ENCODE measurements at places on chromosomes 11 and 22.

DNA sequence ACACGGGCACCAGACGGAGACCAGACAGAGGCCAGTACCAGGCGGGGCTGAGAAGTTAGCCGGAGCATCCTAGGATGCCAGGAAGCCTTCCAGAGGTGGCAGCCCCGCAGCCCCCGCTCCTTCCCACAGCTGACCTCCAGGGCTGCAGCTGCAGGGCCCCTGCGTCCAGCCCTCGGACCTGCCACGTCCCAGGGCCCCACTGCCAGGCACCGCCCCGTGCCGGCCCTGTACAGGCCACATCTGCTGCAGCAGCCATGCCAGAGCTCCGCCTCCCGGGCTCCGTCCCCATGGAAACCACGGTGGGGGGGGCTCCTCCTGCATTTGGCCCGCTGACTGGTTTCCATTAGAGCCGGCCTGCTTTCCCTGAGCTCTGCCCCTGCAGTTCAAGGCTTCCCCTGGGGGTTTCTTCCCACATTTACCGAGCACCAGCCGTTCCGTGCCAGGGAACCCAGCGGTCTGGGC is 62.5 kb upstream of the PPARA start:
- DNase-seq: peak; percentile 65

DNA sequence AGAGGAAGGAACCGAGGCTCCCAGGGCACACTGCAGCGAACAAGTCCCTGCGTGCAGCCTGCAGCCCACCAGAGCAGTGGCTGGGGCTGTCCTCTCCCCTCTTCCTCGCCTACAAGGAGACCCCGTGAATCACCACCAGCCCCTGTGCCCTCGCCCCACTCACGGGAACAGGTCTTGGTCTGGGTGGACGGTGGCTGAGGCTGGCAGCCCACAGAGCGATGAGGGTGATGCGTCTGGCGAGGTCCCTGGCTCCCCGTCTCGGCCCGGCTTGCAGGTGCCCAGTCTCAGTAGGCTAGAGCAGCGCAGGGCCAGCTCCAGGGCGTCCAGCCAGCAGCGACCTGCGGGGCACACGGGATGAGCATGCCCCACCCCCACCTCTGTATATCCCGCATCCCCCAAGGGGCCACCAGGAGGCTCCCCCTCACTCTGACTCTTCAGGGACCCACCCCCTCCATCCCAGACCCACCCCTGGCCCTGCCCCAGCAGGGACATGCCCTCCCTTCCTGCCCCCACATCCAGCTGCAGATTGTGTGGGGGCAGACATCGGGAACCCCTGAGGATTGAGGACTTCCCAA is 50.5 kb upstream of the CARS1 start:
- DNase-seq: no peak

DNA sequence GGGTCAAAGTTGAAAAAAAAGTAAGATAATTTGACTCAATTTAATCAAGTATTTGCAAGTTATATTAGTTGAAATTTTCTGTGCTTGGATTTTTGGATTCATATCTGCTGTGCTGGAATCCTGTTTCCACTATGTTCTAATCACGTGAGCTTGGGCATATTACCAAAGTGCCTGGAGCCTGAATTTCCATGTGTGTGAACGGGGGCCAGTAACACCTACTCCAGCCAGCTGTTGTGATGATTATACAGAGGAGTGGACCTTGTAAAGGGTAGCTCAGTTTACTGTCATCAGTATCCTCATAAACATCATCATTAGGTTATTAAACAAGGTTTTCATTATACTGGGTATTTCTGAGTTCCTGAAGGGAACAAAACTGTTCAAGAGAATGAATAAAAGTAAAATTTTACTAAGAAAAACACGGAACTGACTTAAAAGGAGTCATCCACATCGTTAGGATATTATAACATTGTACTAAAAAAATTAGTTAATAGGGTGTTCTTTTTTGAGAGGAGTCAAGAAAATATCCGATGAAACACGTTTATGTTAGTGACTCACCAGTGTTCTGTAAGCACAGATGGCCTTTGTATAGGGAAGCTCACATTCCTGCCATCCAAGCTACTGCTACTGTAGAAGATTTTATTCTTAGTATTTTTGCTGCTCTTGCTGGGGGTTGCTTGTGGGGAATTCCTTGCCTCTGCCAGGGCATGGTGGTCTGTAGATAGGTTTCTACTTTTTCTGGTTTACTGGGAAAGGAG is 144.1 kb downstream of the ARHGAP42 start:
- no peak for DNase-seq

DNA sequence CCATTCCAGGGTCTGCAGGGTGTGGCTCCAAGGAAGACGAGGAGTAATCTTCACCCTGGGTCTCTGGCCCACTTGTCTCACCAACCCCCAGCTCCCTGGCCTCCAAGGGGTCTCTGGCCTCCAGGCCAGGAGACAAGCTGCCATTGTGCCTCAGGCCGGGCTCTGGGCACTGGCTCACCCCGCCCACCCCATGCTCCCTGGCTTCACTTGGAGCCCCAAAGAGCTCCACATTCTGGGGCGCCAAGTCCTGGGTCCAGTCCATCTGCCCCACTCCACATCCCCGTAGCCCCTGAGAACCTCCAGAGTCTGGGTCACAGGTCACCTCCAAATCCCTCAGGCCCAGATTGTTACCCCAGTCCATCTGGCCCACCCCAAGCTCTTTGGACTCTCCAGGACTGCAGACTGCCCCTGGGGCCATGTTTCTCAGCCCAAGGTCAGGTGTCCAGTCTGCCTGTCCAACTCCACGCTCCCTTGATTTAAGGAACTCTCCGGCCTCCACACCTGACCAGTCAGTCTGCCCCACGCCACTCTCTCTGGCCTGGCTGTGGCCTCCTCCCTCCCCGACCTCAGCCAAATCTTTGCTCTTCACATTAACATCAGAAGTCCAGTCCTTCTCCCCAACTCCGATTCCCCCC is 16.2 kb downstream of the TNKS1BP1 start:
- no peak for DNase-seq

DNA sequence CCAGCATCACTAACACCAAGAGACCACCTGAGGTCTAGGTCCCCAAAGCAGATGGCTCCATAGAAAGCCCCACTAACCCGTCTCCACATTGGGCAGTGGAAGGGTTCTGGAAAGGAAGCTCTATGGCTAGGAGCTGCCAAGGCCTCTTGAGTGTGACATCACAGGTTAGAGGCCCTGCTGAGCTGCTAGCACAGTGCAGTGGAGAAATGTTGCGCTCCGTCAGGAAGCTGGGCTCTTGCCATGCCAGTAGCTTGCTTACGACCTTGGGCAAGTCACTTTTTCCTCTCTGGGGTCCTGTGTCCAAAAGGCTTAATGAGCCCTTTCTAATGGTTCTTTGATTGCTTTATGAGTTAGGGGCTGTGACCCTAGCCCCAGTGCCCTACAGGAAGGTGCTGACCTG is 10.6 kb downstream of the PIK3IP1 start:
- no peak for DNase-seq

GRCh38 chr11:2846056-2846455 is 39.5 kb downstream of the CDKN1C start:
- DNase-seq: no peak

DNA sequence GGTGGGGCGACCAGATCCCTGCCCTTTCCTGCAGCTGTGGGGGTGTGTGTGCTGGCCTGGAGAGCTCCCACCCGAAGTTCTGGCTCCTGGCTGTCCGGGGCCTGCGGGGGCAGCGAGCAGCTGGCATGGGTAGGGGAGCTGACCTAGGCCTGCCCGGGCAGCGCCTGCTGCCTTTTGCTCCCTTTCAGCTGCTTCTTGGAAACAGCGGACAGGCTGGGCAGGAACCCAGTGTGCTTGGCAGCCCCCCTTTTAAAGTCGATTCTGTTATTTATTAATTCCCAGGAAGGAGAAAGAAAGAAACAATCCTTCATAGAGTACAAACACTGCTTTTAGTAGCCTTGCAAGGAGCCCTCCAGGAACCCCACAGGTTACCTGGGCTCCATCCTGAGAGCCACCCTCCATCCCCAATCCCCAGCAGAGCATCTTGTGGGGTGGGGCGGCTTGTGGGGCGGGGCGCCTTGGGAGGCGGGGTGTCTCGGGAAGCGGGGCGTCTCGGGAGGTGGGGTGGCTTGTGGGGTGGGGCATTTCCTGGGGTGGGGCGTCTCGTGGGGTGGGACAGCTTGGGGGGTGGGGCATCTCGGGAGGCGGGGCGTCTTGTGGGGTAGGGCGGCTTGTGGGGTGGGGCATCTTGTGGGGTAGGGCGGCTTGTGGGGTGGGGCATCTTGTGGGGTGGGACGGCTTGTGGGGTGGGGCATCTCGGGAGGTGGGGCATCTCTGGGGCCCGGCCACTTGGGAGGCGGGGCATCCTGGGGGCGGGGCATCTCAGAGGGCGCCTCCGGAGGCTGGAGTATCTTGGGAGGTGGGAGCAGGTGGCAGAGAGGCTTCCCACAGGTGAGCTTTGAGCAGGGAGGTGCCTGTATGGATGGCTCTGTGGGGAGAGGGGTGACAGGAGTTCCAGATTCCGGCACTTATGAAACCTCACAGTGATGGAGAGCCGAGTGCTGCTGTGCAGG is 7.0 kb downstream of the CD81 start:
- DNase-seq: no peak

DNA sequence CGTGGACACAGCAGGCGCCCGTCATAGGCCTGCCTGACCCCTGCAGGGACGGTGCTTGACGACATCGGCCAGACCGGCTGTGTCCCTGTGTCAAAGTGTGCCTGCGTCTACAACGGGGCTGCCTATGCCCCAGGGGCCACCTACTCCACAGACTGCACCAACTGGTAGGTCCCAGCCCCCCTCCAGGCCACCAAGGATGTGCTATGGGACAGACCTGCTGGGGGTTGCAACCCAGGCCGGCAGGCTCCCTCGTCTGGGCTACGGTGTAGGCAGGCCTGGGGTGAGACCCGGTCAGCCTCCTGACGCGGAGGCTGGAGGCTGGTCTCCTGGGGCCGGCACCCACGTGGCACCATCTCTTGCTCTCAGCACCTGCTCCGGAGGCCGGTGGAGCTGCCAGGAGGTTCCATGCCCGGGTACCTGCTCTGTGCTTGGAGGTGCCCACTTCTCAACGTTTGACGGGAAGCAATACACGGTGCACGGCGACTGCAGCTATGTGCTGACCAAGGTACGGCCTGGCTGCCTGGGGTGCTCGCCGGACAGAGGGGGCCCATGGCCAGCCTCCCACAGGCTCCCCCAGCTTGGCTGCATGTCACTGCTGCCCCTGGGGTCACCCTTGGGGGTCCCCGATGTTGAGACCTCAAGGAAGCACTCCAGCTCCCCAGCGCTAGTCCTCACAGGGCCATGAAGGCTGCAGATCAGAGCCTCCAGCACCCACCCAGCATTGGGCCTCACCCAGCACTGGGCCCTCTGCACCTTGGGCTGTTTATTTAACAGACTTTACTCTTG is 7.7 kb downstream of the MUC5AC start:
- no peak for DNase-seq

- DNase-seq: no peak
Measured at GRCh38 chr22:49357661-49358440, 469.8 kb downstream of the BRD1 start.

DNA sequence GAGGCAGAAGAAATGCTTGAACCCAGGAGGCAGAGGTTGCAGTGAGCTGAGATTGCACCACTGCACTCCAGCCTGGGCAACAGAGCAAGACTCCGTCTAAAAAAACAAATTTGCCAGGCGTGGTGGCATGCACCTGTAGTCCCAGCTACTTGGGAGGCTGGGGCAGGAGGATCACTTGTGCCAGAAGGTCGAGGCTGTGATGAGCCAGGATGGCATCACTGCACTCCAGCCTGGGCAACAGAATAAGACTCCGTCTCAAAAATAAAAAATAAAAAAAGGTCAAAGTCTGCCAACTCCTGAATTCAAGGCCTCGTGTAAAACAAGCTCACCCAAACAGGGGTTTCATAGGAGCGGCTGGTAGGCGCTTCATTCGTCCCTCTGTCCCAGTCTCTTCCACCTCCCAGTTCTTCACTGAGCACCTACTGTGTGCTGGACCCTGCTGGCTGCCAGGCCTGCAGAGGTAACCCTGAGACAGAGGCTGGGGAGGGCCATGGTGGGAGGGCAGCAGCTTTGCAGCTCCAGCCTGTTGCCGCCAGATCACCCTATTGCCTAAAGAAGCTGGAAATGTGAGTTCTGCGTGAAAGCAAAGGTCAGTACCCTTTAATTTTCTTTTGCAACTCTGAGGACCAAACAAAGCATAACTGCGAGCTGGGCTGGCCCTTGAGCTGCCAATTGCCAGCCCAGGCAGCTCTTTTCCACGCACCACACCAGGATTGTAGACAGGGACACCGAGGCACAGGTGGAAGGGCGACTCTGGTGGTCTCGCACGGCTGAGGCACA is 15.3 kb downstream of the RPL3 start:
- DNase-seq: no peak

DNA sequence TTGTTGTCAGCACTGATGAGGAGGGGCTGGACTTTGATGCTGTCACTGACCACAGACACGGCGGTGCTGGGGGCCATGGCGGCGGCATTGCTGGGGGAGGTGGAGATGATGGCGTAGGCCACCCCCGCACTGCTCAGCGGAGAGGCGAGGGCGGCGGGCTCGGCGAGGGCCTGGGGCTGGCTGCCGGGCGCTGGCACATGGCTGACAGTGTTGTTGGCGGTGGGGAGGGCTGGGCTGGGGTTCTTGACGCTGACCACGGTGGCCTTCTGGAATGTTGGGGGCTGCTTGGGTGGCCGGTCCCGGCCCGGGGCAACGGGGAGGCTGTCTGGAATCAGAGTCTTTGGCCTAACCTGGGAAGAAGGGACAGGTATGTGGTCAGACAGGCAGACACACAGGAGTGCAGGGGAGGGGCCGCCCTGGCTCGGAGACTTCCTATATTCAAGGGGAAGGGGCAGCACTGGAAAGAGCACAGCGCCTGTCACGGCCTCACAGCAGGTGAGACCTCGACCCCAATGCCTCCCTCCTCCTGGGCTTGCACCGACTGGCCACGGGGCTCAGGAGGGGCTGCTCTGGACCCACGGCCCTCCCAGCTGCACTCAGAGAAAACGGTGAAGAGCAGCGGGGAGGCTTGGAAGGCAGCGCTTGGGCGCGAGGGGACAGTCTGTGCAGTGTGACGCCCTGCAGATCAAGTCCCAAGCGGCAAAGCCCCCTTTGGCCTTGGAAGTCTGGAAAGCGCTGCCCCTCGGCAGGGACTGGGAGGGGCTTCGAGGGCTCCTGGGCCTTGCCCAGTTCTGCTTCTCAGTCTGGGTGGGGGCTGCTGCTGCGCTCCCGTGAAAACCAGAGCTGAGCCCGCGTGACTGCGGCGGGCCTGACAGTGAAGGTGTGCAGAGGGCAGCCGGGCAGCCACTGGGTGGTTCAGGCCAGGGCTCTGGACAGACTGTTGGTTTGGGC is 93.2 kb downstream of the PHF21B start:
- DNase-seq: no peak

- peak; percentile 99 for DNase-seq
Measured at GRCh38 chr22:30356449-30357235, at the start of the genes CCDC157 and SF3A1. TSS of gene CCDC157 (plus strand) at chr22:30357007. CDS start at chr22:30366001, 8,994 bp downstream. TSS of gene SF3A1 (minus strand) at chr22:30356894. CDS start at chr22:30356792, 102 bp downstream.

- no peak for DNase-seq
Measured at GRCh38 chr11:47050284-47050683, 113.7 kb downstream of the CSTPP1 start.

DNA sequence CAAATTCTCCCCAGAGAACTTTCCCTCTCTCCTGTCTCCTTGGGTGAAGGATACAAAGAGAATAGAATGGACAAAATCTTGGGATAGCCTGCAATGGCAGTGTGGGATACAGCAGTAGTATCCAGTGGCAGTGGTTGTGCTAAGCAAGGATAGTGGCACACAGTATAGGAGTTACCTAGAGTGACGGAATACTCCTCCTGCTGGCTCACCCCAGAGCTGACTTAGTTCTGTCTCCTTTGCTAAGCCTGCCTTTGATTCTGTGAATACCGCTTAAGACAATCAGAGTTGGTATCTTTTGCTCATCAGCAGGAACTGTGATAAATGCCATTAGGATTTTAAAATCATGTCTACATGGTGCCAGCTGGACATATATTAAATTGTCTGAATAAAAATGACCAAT is 404.3 kb downstream of the JRKL start:
- no peak for DNase-seq

GRCh38 chr22:44024288-44024921 is at the start of gene PARVB:
TSS of gene PARVB (plus strand) at chr22:44024302. CDS start at chr22:44024340, 38 bp downstream.
- DNase-seq: peak; percentile 71

- DNase-seq: no peak
Measured at GRCh38 chr11:111765320-111765983, 737 bp downstream of the PPP2R1B start.
